Uterine smooth muscle cell (primary cell): ENCODE measurements at places on chromosomes 2 and 18. TPM values are rescaled to one million over a fixed set of nuclear protein-coding genes. Genes with fewer than 3 reads are reported as not detected.

The ST8SIA5 gene
- under 0.01 and 0.12 TPM in 2 replicates for total RNA-seq

The DES gene
- total RNA-seq, result 284 and 858 TPM in 2 replicates

The ANKRD30B gene
- total RNA-seq, result 0.12 and 0.55 TPM in 2 replicates

The LAMA3 gene
- total RNA-seq, result 5.1 and 30.5 TPM in 2 replicates

The MAB21L4 gene
- under 0.01 TPM in 1 of 2 replicates, not detected in the other for total RNA-seq

The EPB41L3 gene
- total RNA-seq, result 8.7 and 16.6 TPM in 2 replicates

The RBM43 gene
- total RNA-seq, result 4.8 and 6.7 TPM in 2 replicates

The SERPINB13 gene
- total RNA-seq, result not detected in 2 replicates

The MOCOS gene
- total RNA-seq, result 2.2 and 5.6 TPM in 2 replicates

The NXPH2 gene
- not detected in 2 replicates for total RNA-seq

The GAD1 gene
- not detected in 2 replicates for total RNA-seq

The CFAP65 gene
- not detected in 2 replicates for total RNA-seq

The ZNF385B gene
- not detected in 2 replicates for total RNA-seq

The SMYD1 gene
- total RNA-seq, result not detected in 2 replicates
